ENCODE measurements at places on chromosomes 5 and 9.

- no peak for DNase-seq
Observed at GRCh38 chr9:3403315-3403714, 122.5 kb downstream of the RFX3 start.

- DNase-seq: no peak
Observed at GRCh38 chr5:95398989-95399388, 7.8 kb downstream of the FAM81B start.

- DNase-seq: no peak
Observed at GRCh38 chr5:87653242-87653641, 240.5 kb upstream of the CCNH start.

- no peak for DNase-seq
Observed at GRCh38 chr5:96628406-96628805, 33.8 kb upstream of the CAST start.

- DNase-seq: no peak
Observed at GRCh38 chr5:73823508-73823925, 197.5 kb downstream of the ARHGEF28 start.

- peak; percentile 5 for DNase-seq
Observed at GRCh38 chr5:181160152-181160754, 12.9 kb downstream of the OR2V2 start.

- no peak for DNase-seq
Observed at GRCh38 chr9:15982182-15982581, 429.3 kb downstream of the CCDC171 start.

DNA sequence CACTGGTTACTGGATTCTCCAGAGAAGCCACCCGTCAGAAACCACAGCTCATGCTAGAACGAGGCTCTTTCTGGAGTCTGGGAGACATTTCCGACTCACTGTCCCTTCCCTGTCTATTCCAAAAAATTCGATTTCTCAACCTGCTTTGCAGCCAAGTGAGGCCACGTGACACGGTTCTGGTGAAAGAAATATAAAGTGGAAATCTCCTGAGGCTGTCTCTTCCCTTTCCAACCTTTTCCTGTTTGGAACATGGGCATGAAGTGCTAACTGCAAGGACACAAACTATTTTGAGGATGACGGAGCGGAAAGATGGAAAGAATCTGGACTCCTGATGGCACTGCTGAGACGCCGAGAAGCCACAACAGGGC, 6.1 kb upstream of the PTGS1 start:
- no peak for DNase-seq

DNA sequence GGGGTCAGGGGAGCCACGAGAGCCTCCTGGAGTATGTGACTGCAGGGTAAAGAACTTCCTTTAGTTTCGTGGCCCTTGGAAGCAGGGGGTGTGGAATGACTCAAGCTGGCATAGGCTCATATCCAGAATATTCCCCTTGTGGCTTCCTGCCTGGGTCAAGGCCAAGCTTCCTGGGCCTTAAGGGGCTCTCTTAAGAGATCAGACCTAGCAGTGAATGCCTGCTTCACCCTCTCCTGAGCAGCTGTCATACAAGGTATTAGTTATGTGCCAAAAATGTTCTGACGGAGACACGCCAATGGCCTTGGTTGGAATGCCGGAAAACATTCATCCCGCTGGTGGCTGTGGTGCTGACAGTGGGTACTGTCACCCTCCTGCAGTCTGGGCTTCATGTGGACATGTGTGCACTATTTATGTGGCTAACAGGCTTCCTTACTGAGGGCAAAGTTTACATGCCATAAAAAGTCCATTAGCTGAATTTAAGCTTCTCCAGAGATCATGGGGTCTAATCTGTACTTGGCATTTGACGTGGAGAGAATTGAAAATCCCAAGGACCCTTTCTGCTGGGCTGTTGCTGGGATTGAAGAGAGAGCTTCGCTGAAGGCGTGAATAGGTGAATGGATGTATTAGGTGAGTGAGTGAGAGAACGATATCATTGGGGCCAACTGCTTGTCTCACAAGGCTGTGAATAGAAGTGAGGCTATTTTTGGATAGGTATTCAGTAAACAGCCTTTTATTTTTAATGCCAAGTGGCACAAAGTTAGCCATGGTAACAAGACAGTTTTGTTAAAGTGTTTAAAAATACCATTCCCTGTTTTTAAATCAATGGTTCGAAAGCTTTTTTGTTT, 156.8 kb downstream of the MACROH2A1 start:
- DNase-seq: no peak

- no peak for DNase-seq
Observed at GRCh38 chr5:68593211-68593671, 377.7 kb downstream of the PIK3R1 start.

DNA sequence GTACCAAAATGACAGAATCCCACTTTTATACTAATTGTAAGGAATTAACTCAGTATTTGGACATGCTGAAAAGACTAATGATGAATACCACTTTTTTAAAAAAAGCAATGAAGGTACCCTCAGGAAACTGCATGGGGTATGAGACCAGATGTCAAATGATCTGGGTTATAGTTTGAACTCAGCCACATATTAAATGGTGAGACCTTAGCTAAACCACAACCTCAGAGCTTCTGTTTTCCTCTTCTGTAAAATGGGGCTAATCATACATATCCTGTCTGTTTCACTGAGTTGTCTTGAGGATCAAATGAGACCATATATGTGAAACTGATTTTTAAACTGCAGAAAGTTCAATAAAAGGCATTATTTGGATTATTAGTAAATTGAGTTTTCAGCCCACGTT, 238.4 kb downstream of the AP3B1 start:
- no peak for DNase-seq

DNA sequence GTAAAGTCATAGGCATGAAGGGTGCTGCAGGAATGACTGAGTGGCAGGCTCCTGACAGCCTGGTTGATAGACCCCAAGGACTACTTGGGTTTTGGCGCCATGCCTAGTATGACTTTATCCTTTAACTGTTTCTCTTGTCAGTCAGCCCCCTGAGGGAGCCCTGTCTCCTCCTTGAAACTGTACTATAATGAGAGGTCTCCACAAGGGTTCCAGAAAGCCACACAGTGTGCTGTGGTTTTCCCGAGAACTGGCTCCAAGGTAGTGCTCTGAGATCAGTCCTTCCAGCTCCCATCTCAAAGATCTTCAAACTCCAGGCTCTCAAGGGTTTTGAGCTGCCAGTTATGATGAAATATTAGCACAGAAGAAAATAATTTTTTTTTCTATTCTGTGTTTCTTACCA, 26.7 kb upstream of the TNC start:
- DNase-seq: no peak

- no peak for DNase-seq
Observed at GRCh38 chr9:75001719-75002421, 26.2 kb downstream of the CARNMT1 start.

DNA sequence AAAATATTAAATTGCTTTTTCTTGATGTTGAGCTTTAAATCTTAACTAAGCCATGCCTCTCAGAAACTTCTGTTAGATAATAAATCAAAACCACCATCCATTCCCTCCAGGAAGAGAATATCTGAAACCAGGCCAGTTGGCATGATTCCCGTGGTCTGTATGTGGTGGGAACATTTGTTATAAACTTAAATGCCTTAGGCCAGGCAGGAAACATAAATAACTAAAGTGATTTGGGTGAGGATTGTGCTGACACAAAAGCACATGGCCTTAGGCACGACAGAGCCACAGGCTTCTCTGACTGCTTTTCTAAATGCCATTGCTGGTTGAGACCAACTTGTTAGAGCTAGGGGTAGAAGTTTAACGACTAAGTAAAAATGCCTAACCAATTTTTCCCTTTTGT, 255.9 kb downstream of the GABRG2 start:
- no peak for DNase-seq

- no peak for DNase-seq
Observed at GRCh38 chr5:26828294-26828693, 210.1 kb downstream of the CDH9 start.

GRCh38 chr9:82993856-82994605, 68.9 kb downstream of the RASEF start:
- no peak for DNase-seq

DNA sequence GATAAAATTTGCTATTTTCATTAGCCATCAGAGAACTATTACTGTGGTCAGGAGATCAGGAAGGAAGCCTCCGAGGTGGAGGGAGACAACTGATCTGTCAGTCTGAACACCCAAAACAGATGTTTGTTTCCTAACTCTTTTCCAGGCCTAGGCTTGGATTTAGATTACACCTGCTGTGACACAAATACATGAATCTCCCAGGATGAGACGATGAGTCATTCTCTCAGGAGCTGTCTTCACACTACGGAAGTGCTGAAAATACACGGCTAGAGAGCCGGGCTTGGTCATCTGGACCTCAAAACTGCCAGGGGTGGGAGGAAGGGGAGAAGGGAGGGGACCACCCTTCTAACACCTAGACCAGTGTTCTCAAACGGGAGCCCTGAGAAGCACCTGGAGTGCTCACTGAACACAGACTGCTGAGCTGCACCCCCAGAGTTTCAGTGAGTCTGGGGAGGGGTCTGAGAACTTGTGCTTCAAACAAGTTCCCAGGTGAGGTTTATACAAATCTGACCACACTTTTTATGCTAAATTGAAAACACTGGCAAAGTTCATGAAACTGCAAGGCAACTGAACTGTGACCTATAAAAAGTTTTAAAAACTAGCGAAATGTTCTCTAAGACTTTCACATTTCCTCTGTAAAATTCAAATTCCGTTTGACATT, 80.3 kb upstream of the EQTN start:
- no peak for DNase-seq

DNA sequence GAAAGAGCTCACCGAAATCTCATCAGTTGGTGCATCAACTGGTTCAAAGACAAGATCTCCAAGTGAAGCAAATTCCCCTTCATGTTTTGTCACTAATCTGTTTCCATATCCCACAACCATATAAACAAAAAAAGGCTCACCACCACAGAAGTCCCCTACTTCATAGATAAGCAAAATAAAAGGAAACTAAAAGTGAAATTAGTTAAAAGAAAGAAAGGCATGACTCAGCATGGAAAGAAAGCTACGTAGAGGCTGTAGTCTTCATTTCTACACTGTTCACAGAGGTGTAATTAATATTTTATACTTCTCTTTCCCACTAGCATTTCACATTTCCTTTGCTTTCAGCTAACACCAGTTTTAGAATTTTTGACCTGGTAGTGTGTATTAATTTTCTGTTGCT, 208.0 kb downstream of the CYLC2 start:
- no peak for DNase-seq

GRCh38 chr9:90062982-90063381, 458.2 kb downstream of the GADD45G start:
- DNase-seq: no peak

DNA sequence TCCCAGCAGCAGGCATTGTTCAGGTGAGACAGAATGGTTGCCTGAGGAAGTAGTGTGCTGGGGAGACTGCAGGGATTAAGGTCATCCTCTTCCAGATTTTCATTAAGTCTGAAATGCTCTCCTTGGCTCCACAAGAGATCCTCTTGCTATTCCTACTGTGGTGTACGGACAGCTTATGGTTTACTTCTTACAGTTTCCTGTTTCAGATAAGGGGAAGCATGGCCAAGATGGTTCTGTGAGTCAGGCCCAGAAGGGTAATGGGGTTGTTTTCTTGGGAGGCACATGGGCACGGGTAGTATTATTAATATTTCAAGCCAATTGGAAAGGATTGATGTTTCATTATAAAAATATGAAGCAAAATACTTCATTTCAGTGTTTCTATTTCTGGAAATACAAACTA, 42.9 kb downstream of the GLRX start:
- DNase-seq: no peak

DNA sequence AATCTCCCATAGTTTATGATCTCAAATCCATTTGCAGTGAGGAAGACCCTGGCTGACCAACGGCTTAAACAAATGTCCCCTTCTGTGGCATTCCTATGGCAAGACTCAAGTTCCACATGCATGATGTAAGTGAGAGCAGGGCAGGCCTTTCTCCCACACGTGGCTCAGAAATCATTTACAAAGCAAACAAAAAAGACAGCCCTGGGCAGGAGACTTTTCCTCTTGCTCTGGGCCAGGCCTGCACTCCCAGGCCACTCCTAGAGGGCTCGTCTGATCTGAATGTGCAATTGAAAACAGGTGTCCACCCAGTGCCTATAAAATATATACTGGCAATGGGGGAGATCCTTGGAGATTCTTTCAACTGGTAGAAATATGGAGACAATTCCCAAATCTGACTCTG, 123.1 kb downstream of the DMRT2 start:
- no peak for DNase-seq

- no peak for DNase-seq
Observed at GRCh38 chr5:139342423-139342723, 719 bp downstream of the PAIP2 start.

DNA sequence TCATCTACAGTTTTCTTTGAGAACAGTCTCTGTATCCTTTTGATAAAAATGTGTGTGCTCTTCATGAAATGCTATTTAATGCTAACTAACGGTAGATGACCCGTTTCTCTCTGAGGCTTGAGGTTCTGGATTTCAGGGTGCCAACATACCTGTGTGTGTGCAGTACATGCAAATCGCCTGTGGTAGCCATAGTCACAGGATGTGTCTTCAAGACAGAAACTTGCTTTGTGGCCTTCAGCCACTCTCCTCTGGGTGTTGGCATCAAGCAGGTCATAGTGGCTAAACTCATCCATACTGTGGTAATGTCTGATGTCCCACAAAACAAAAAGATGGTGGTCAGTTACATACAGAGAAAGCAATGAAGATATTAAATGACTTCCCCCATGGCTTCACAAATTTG, 4.2 kb downstream of the LOX start:
- no peak for DNase-seq

- DNase-seq: no peak
Observed at GRCh38 chr5:151227918-151228447, 4.1 kb upstream of the CCDC69 start.

Data from caudate nucleus (tissue), 63 donors.